H4 (cell line): ENCODE measurements at places on chromosomes 13 and 19. TPM values are rescaled to one million over a fixed set of nuclear protein-coding genes. Genes with fewer than 3 reads are reported as not detected.

GDF15 gene
- total RNA-seq = 376 and 378 TPM in 2 replicates

MEIOSIN gene
- total RNA-seq = not detected in 2 replicates

WDR88 gene
- not detected in 2 replicates for total RNA-seq

ZNF66 gene
- total RNA-seq = 0.91 and 2.9 TPM in 2 replicates

RNF17 gene
- total RNA-seq = not detected in 2 replicates

ZNF415 gene
- 0.12 TPM in 1 of 2 replicates, not detected in the other for total RNA-seq

OR10H1 gene
- not detected in 2 replicates for total RNA-seq

SIN3B gene
- 18.6 and 19.6 TPM in 2 replicates for total RNA-seq

COMP gene
- 0.08 TPM in 1 of 2 replicates, not detected in the other for total RNA-seq

PSG3 gene
- total RNA-seq = 0.04 TPM in 1 of 2 replicates, not detected in the other

GRCh38 chr19:30170495-30171137 is 201.6 kb upstream of the ZNF536 start:
- DNase-seq = no peak

- no peak for DNase-seq
Measured at GRCh38 chr19:54532528-54532927, 29.9 kb downstream of the LAIR2 start.

GRCh38 chr13:65892859-65893258 is 1337.3 kb downstream of the PCDH9 start:
- no peak for DNase-seq

DNA sequence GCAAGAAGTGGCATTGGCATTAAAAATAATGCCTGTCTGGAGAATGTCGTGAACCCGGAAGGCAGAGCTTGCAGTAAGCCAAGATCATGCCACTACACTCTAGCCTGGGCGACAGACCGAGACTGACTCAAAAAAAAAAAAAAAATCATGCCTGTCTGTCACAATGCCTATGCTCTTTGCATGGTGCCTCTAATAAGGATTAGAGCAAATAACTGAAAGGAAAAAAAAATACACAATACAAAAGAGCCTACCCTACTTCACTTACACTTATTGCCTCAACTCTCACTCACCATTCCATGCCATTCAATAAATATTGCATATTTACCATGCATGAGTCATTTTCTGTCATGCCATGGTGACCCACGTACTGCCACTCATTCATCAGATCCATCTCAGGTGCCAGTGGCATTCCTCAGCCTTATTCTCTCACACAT is 49.1 kb downstream of the TBC1D4 start:
- no peak for DNase-seq

- no peak for DNase-seq
Measured at GRCh38 chr19:7691497-7691896, 10.4 kb downstream of the FCER2 start.

DNA sequence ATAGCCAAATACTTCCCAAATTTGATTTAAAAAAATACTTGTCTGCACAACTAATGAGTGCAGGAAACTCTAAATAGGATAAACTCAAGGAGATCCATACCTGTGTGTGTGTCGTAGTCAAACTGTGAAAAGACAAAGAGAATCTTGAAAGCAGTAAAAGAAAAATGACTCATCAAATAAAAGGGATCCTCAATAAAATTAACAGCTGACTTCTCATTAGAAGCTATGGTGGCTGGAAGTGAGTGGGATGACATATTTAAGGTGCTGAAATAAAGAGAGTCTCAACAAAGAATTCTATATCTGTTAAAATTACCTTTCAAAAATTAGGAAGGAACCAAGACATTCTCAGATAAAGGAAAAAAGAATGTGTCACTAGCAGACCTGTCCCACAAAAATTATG is 13.7 kb downstream of the RNASEH2B start:
- no peak for DNase-seq

- DNase-seq = no peak
Measured at GRCh38 chr13:28564030-28564429, 69.1 kb upstream of the FLT1 start.

GRCh38 chr13:102089177-102089576 is 312.7 kb downstream of the FGF14 start:
- DNase-seq = no peak

- DNase-seq = no peak
Measured at GRCh38 chr19:19461671-19462622, 53.4 kb downstream of the TSSK6 start.

- no peak for DNase-seq
Measured at GRCh38 chr13:24888291-24888931, 124.4 kb downstream of the RNF17 start.

DNA sequence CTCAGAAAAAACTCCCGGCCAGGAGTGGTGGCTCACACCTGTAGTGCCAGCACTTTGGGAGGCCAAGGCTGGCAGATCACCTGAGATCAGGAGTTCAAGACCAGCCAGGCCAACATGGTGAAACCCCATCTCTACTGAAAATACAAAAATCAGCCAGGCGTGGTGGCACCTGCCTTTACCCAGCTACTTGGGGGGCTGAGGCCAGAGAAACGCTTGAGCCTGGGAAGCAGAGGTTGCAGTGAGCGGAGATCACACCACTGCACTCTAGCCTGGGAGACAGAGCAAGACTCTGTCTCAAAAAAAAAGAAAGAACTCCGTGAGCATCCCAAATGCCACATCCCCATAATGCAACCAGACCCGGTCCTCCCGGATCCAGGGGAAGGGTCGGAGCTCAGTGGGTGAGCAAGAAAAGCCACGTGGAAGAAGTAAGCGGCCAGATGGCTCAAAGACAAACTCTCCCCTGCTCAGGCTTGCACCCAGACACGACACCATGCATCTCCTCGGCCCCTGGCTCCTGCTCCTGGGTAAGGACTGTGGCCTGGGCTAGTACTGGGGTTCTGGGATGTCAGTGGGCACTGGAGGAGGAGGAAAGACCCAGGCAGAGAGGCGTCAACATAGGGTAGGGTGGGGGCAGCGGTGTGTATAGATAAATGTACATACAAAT is 2.7 kb downstream of the CD22 start:
- DNase-seq = no peak

DNA sequence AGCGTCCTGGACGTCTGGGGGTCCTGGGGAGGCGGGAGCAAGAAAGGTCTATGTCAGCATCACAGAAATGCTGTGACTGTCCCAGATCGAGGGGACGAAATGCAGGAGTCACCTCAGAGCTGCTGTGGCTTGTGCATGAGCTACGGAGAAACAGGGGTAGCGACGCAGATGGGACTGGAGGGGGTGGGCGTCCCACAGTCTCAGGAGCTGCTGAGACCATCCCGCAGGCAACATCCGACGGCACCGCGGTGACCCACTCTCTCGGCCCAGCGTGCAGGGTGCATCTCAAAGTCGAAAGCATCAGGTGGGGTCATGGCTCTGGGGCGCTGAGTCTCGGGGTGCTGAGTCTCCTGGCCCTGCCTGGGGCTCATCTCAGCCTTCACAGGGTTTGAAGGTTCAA is 37.4 kb upstream of the C13orf46 start:
- no peak for DNase-seq

- peak; percentile 63 for DNase-seq
Measured at GRCh38 chr19:1279782-1280341, 4.5 kb downstream of the FAM174C start.

DNA sequence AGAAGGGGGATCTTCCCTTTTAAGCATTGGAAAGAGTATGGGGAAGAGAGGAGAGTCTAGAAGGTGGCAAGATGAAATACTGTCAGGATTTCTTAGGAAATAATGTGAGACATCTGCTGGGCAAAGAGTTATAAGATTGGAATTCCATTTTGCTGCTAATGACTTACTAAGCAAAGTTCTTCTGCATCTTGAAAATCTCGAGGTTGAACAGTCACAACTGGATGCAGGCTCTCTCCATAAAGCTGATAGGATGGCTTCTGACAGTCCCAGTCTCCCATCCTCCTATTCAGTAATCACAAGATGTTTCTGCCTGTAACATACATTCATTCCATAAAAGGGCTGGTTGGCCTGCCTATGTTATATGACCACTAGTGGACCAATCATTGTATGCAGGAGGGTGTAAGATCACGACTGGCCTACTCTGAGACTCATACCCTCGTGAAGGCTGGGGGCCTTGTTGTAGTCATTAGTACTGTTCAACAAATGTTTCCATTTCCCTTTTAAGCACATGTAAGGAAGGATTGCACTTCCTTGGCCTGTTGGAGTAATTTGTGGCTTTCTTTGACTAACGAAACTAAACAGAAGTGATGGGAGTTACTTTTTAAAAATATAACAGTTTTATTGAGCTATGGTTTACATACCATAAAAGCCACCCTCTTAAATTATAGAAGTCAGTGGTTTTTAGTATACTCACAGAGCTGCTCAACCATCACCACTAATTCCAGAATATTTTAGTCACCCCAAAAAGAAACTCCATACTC is 45.0 kb upstream of the TDRD3 start:
- DNase-seq = no peak

DNA sequence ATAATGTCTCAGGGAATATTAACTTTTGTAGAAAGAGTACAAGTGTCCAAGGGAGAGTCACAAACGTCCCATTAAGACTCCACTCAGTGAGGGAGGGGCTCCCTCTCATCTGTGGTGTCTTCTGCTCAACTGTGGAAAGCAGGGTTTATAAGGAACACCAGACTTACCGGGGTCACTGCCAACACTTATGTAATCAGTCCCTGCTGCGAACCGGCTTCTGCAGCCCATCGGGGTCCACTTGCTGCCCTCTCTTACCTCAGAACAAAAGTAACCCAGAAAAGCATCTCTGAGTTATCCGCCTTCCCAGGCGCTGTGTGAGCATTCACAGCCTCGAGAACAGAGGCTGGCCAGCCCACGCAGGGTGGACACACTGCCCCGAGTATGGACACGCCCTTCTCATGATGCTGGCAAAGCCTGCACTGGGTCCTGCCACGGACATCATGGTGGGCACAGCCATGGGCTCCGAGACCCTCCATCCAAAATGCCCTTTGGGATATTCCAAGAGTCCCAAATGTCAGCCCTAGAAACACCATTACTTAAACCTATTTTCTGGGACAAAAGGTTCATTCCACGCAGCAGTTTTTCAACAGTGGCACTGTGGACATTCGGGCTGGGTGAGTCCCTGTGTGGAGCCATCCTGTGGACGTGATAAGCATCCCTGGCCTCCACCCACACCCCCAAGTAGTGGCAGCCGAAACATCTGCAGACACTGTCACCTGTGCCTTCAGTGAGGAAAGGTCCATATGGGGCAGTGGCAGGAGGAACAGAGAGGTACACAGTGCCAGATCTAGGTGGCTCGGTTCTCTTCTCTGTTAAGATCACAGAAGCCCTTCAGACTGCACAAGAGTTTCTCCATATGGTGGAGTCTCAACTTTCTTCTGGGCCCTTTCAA is 63.9 kb downstream of the STK24 start:
- DNase-seq = no peak

DNA sequence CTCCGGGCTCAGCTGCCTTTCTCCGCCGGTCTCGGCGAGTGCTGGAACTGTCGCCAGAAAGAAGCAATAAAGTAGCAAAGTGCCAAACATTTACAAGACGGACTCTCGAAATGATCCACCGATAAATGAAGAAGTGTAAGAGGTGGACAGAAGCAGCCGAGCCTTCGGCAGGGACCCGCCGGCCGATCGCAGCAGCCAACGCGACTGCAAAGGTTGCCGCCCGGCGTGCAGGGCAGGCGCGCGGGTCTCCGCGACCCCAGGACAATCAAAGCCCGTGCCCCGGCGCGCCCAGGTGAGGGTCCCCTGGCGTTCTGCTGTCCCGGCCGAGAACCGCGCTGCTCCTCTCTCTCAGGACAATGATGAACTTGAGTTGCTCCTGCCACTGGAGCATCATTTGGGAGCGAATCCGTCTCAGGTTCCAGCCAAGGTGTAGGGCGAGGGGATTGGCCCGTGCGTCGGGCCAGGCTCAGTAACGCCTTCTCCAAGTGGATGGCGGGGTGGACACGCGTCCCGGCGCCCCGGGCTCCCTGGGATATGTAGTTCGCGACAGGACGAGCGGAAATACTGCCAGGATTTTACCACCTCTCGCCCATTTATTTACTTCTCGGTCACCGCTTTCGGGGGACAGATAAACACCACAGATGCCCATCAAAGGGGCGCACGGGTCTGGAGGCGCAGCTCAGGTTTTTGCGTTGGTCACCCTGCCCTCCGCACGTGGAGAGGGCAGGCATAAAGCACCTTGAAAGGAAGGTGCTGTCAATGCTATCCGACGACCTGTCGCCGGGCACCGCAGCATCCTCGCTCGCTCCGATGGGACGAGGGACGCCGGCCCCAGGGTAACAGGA is at the start of the genes BIVM and POGLUT2:
Gene BIVM (plus strand): TSS at position 539 of the 845 bp plus-strand sequence. CDS start 8,149 bp downstream, outside the sequence.
Gene POGLUT2 (minus strand): TSS at position 396 of the 845 bp plus-strand sequence. CDS start 306 bp downstream, at position 90.
- DNase-seq = peak; percentile 79

GRCh38 chr19:35226748-35227147 is 1.8 kb downstream of the FAM187B start:
- DNase-seq = no peak

GRCh38 chr13:101292711-101293110 is 123.6 kb downstream of the NALCN start:
- DNase-seq = no peak

DNA sequence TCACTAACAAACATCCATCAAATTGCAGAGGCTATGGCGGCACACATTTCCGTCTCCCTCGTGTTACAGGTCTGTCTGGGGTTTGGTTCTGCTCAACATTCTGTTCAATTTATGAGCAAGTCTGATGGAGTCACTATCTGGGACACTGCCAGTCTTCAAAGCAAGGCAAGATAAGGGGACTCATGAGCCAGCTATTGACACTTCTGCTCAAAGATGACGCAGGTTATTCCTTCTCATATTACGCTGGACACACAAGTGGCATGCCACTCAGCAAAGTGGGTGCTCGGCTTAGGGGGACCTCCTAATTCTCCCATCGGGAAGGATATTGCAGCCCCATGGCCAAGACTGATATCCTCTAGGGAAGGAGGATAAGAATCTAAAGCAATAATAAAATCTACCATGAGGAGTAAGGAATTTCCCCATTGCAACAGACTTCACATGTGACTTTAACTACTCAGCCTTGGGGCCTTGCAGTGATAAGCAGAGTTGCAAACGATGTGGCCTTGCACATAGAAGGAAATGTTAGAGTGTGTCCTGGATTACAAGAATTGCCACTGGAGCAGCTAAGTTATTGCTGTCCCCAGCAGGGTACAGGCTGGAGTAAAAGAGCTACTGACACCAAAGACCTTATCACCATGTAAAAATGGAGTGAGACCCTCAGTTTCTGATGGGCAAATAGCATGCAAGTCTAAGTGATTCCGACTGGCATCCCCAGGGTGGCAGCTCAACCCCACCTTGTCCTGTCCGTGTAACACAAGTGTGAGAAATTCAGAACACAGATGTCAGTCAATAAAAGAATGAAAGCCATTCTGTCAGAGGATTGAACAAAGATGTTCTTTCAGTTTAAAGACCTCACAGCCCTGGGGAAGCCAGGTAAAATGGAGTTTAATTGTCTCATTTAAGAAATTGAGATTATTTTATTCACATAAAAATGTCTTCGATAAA is 306.1 kb downstream of the IRS2 start:
- DNase-seq = no peak
